ENCODE measurements at places on chromosomes 7 and 10.

- DNase-seq, result no peak
Measured at GRCh38 chr7:117347480-117347879, 24.6 kb upstream of the WNT2 start.

- DNase-seq, result no peak
Measured at GRCh38 chr7:128833148-128833945, 3.1 kb downstream of the FLNC start.

GRCh38 chr7:37201003-37201875 is 247.4 kb downstream of the ELMO1 start:
- DNase-seq, result peak; percentile 57

DNA sequence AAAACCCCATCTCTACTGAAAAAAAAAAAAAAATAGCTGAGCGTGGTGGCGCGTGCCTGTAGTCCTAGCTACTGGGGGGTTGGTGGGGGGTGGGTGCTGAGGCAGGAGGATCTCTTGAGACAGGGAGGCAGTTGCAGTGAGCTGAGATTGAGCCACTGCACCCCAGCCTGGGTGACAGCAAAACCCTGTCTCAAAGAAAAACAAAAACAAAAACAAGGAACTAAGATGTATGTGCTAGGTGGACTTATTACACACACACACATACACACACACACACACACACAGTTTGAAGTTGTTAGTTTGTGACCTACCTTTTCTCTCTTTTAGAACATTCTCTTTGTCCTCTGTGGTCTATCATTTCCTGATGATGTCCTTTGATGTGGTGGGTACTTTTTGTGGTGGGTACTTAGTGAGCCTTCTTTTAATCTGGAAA is 53.5 kb downstream of the EXOC6 start:
- DNase-seq, result peak; percentile 32

DNA sequence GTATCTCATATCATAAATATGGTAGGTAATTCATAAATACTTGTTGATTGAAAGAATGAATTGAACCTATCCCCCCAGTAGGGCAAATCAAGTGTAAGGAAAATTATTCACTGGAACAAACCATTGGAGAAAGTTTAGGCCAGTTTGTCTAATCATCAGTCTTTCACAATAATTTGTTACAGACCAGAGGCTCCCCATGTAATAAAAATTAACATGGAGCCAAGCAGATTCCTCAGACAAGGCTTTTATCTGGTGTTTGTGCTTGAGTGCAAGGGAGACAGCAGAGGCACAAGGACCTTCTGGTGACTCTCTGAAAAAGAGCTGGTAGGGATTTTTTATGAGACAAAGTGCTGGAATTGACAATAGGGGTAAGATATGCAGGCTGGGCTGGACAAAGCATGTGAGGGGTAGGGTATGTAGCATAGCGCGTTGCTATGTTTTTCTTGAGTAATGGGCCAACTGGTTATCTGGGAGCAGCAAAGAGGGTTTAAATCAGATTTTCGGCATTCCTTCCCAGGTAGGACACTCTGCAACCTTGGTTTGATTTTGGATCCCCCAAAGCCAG is 7.8 kb upstream of the PANK1 start:
- DNase-seq, result no peak

DNA sequence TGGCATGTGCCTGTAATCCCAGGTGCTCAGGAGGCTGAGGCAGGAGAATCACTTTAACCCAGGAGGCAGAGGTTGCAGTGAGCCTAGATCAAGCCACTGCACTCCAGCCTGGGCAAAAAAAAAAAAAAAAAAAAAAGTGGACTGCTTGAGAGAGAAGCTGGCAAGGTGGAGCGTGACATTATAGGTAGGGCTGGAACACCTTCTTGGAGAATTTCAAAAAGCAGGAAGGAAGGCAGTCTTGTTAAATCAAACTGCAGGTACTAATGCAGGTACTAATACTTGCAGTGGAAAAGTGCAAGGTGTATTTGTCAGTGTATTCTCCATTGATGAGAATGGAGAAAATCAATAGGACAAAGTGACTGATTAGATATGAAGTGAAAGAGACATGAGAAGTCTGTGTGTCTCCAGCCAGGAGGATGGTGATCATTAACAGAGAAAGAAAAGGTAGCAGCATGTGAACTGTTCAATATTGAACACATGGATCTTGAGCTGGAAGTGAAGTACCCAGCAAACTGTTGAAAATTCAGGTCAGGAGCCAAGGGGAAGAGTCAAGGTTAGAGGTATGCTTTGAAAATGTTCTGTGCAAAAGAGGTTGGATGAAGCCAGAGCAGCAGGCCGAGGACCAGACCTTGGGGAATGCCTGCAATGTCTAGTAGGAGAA is 12.6 kb upstream of the SLC16A12 start:
- no peak for DNase-seq

GRCh38 chr7:34067005-34067778 is 161.9 kb downstream of the BMPER start:
- DNase-seq, result no peak

DNA sequence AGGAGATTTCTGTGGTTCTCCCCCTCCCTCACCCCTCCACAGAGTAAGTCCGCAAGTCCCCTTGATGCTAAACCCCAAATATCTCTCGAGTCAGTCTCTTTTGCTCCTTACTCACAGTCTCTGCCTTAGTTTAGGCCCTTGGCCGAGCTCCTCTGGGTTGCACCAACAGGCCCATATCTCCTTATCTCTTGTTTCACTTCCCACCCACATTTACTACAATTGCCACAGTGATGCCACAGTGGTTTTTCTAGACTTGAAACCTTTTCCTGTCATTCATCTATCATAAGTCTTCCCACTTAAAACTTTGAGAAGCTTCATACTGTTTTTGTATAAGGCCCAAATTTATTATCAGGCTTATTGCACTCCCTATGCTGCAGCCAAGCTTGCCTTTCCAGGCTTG is 23.4 kb upstream of the NME8 start:
- peak; percentile 25 for DNase-seq

DNA sequence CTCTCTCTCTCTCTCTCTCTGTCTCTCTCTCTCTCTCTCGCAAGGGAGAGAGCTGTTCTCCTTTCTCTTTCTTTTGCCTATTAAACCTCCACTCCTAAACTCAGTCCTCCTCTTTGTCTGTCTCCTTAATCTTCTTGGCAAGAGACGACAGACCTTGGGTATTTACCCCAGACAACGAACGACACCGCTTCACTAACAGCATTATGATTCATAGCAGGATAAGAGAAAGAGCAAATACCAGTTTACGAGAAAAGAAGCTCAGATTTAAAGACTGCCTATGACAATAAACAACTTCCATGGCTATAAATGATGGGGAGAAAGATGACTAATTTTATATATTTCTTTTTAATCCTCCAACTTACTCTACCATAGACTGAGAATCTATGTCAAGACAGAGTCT is 1396.5 kb upstream of the CELF2 start:
- no peak for DNase-seq

- no peak for DNase-seq
Measured at GRCh38 chr10:3570855-3571266, 214.1 kb downstream of the KLF6 start.

GRCh38 chr10:79331226-79331625 is 16.0 kb upstream of the PPIF start:
- peak; percentile 47 for DNase-seq

- no peak for DNase-seq
Measured at GRCh38 chr7:91295576-91295975, 31.3 kb downstream of the FZD1 start.

DNA sequence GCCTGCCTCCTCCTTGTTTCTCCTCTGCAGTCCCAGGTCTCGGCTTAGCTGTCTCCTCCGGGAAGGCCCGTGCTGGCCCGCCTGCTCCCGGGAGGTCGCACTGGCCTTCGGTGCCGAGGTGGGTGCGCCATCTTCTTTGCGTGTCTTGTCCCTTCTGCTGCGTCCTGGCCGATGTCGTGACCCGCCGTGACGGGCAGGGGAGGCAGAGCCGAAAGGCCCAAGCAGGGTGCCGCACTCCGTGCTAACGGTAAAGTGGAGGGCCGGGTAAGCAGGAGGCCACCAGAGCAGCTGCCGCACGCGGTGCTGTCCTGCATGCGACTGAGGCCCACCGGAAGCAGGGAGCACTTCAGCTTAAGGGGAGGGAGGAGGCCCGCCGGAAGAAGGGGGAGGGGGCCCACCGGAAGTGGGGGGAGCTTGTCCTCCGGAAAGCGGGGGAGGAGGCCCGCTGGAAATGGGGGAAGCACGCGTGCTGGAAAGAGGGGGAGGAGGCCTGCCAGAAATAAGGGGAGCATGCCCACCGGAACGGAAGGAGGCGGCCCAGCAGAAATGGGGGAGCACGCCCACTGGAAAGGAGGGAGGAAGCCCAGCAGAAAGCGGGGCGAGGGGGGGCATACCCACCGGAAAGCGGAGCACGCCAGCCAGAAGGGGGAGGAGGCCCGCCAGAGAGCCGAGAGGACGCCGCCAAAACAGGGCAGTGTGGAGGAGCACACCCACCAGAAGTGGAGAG is 71.4 kb downstream of the PROSER2 start:
- DNase-seq, result no peak
